ENCODE measurements at places on chromosomes 1 and 21.

GRCh38 chr1:234970401-234970730, 158.3 kb downstream of the TOMM20 start:
- DNase-seq = no peak

GRCh38 chr21:16504766-16505165, 775.0 kb downstream of the USP25 start:
- DNase-seq = no peak

GRCh38 chr1:205810448-205811157, 2.4 kb downstream of the SLC41A1 start:
- DNase-seq = no peak

DNA sequence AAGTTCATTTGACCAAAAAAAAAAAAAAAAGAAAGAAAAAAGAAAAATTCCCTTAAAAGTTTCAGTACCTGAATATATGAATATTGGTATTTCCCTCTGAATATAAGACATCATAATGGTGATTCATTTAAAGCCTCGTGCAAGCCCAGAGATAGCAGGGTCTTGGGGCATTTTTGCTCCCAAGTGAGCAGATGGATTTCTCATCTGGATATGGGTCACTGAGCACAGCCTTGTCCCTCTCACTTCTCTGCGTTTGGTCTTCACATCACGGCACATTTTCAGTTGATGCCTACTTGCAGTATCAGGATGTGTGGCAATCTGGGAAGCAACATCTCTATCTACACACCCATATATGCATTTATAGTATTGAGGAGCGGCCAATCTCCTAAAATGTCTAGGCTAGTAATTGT, 12.7 kb downstream of the CD58 start:
- no peak for DNase-seq

DNA sequence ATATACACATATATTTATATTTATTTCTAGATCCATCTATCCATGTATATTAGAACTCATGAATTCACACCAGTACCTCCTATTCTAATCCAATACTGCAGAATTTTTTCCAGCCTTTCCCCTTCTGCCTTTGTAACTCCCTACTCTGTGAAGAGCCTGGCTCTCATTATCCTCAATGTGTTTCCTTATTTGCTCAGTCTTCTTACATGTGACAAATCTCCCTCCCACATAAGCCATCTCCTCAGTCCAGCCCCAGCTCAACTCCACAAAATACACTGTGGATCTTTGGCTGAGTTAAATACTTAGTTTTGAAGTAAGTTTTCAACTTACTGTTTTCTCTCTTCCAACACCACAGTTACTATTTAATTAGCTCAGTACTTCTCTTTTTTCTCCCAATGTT, 45.7 kb downstream of the ATP5PO start:
- DNase-seq = no peak

DNA sequence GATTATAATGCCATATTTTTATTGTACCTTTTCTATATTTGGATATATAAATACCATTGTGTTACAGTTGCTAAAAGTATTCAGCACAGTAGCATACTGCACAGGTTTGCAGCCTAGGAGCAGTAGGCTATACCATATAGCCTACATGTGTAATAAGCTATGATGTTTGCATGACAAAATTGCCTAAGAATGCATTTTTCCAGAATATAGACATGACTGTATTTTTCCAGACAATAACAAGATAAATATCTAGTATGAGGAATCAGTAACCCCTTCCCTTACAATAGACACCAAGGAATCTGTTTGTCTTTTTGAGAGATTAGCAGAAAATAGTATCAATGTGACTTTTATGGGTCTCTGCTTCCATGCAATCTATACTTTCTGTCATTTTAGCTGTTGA, 228.6 kb downstream of the GRIK1 start:
- no peak for DNase-seq

DNA sequence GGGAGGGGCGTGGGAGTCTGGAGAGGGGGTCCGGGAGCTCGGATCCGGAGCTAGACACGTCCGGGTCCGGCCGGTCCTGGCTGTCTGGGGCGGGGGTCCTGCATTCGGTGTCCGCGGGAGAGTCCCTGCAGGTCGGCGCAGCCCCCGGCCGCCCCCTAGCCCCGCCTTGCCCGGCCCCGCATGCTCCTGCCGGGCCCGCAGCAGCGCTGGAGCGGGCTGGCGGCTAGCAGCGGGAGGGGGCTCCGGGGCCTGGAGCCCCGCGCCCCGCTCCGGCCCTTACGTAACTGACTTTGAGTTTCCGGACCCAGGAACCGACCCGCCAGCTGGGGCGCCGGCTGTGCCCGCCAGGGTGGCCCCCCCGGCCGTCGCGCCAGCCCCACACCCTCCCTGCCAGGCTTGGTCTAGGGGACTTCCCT, 26.9 kb upstream of the EPB41 start:
- peak; percentile 58 for DNase-seq

DNA sequence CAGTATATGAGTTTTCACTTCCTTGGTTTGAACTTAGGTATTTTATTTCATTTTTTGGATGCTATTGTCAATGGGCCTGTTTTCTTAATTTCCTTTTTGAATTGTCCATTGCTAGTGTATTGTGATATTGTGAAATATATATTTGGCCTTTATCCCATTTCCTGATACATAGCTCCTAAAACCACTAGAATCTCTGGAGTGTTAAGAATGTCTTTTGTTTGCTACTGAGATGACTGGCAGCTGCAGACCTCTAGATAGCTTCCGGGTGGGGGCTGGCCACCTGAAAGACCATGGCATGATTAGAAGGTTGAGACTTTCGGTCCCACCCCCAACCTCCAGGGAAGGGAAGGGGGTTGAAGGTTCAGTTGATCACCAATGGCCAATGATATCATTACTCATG, 245.4 kb downstream of the KCNJ6 start:
- DNase-seq = no peak

- DNase-seq = no peak
These were observed 21.5 kb upstream of the SCYL3 start for GRCh38 chr1:169915150-169915549.

GRCh38 chr1:83970802-83971201, 28.1 kb downstream of the TTLL7 start:
- DNase-seq = peak; percentile 21

- DNase-seq = no peak
These were observed 14.6 kb upstream of the PARP1 start for GRCh38 chr1:226422478-226422877.

GRCh38 chr1:36450919-36451305, 661 bp upstream of the OSCP1 start:
- DNase-seq = no peak

DNA sequence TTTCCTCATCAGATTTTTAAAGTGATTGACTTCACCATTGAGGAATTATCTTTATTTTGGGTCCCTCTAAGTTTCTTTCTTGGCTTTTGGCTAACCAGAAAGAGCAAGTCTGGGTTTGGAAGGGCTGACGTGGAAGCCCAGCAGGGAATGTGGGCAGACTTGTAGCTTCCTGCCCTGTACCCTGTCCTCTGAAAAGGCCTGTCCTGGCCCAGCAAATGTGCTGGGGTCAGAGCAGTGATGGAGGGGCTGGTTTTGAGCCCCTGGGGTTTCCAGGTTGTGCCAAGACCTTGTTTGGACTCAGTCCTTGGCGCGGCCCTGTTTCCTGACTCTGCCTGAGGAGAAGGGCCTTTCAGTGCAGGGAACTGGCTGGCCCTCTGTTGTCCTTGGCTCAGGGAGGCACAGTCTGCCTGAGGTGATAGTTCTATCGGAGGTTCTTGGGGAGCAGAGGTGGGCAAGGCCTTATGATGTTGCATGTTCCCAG, 72.1 kb downstream of the UCK2 start:
- DNase-seq = no peak

DNA sequence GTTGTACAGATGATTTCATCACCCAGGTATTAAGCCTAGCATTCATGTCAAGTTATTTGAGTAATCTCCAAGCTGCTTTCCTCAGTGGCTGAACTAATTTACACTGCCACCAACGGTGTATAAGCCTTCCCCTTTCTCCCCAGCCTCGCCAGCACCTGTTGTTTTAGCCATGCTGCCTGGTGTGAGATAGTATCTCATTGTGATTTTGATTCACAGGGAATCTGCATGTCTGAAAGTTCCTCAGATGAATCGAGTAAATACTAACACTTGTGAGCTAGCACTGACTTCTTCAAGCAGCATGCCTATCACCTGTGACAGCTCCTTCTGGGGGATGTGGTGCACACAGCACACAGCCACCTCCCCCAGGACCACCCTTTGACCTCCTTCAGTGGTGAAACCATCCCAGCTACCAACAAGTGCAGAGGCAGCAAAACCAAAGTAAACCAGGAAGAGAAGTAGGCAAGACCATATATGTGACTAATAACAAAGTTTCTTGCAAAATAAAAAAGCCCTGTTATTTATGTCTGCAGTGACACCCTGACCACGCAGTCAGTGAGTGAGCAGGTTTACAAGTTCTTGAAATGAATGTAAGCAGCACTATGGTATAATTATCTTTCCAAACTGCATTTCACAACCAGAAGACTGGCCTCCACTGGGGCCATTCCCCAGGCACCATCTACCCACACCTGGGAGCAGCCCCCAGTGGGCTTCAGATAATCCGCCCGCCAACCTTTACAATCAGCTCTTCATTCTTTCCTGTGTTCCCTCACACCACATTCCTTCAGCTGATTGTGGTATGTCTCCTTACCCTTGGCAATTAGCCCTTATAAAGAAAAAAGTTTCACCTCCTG, 173.8 kb downstream of the ETS2 start:
- no peak for DNase-seq

GRCh38 chr1:246492611-246493245, 14.4 kb downstream of the SMYD3 start:
- peak; percentile 74 for DNase-seq

DNA sequence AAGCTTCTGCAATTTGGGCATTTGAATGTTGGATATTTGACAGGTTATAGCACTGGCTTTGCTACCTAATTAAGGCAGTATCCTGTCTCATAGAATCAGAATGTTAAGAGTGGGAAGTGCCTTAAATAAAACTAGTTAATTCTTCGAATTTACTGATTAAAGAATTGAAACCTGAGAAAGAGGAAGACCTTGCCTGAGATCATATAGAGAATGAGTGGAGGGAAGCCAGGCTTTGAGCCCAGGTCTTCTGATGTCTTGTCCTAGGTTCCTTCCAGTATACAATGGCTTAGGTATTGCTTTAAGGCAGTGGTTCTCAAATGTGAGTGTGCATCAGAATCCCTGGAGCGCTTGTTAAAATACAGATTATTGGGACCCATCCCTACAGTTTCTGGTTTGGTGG, 20.9 kb upstream of the SH3BGRL3 start:
- DNase-seq = no peak

- DNase-seq = no peak
These were observed 7.2 kb upstream of the TSPEAR start for GRCh38 chr21:44718571-44718970.

DNA sequence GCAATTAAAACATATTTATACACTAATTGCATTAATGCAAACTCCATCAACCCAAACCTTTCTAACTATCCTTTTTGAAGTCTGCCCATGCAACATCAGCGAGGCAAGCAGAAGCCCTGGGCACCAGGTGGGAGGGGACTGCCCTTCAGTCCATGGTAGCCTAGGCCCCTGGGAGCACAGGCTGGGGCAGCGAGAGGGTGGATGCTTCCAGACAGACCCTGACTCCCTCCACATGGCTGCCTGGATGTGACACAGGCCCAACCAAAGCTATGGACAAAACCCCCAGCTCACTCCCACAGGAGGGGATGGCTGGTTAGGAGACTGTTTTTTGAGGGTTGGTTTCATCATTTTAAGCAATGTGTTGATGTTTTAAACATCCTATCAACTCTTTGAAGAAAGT, 17.8 kb upstream of the LRRC47 start:
- DNase-seq = no peak

DNA sequence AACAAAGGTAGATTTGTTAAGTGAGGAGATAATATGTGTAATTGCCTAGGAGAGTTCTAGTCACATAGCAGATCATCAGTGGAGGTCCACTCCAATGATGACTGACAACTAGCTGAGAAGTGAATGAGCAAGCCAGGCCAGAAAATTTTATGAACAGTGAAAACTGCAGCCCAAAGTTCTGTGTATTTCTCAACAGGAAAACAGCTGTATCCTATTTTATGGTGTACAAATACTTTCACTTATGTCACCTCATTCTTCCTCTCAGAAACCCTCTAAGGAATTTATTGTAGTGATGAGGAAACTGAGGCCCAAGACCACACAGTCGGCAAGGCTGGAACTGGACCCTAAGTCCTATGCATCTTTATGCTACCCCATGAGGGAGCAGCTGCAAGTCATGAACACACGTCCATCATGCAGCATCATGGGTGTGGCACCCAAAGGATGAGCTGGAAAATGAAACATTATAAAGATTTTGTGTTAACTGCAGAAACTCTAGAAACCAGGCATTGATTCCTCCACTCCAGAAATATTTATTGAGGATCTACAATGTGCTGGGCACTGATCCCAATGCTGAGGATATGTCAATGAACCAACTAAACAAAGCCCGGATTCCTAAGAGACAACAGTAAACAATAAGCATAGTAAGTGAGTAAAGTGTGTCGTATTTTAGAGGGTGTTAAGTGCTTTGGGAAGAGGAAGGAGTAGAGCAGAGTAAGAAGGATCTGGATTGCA, 99.5 kb upstream of the DUSP10 start:
- peak; percentile 52 for DNase-seq

- DNase-seq = peak; percentile 29
These were observed 81.3 kb upstream of the KAZN start for GRCh38 chr1:14516974-14517840.

GRCh38 chr1:159879977-159880376, 17.5 kb upstream of the VSIG8 start:
- no peak for DNase-seq

- DNase-seq = no peak
These were observed 55.6 kb downstream of the KIF21B start for GRCh38 chr1:200967693-200968468.

DNA sequence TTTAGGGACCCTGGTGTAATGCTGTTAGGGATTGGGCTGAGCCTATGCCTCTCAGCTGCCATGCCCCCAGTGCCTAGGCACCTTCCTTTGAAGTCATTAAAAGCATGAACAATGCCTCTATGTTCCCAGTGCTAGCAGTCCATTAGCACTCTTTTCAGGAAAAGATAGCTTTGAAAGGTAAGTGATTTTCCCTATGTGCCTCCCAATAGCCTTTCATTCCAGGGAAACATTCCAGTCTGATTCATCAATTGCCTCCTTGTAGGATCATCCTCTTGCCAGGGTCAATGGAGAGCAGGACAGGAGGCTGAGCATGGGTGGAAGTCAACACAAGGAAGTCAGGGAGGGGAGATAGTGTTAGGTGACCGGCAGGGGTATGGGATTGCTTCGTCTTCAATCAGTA, 8.6 kb upstream of the IGSF21 start:
- no peak for DNase-seq

DNA sequence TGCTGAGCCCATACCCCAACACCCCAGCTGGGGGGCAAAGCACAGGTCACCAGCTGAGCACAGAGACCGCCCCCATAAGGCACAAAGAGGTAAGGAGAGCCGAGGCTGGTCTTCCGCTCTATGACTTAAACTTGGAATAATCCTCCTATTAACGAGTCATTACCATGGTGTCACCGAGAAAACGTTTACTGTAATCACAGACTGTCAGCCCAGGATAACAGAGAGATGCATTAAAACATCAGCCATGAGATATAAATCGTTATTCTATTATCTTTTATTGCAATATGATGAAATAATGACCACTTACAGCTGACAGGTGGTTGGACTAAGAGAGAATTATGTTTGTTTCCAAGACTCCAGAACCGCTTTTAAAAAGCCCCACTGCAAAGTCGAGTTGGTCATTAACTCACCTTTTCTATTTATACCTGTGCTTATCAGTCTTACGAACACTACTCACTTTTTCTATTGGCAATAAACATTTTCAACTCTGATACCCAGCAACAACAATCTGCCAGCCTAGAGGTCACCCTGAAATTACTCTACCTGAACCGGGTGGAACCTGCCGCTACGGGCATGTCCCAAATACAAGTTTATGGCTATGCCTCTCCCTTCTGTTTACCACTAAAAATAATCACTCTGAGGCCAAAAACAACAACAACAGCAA, 21.5 kb downstream of the NPHP4 start:
- DNase-seq = no peak
